ENCODE measurements at places on chromosomes 5 and 9. TPM values are rescaled to one million over a fixed set of nuclear protein-coding genes. Genes with fewer than 3 reads are reported as not detected.

Gene FAM78A
- total RNA-seq, result 1.7 TPM

Gene FYB1
- not detected for total RNA-seq

Gene BAAT
- total RNA-seq, result 0.06 TPM

Gene HMMR
- 127 TPM for total RNA-seq

Gene RPP25L
- 34.0 TPM for total RNA-seq

Gene MYOT
- not detected for total RNA-seq

Gene IFNK
- total RNA-seq, result not detected

Gene PHYHD1
- 17.3 TPM for total RNA-seq

Gene C9orf50
- total RNA-seq, result not detected

Gene NSD1
- 27.9 TPM for total RNA-seq

Gene ABLIM3
- total RNA-seq, result 75.5 TPM

Gene SGCD
- total RNA-seq, result 18.9 TPM

Gene SPINK6
- total RNA-seq, result not detected

Gene NOXA1
- total RNA-seq, result 0.17 TPM

Gene HTR1A
- not detected for total RNA-seq

Gene NCS1
- 70.1 TPM for total RNA-seq

Gene IL4
- not detected for total RNA-seq

Gene ORM2
- not detected for total RNA-seq

Gene PCDHA1
- 0.06 TPM for total RNA-seq

All from LHCN-M2 (cell line).